Stimulated activated CD8-positive, alpha-beta memory T cell treated with anti-CD3 and anti-CD28 coated beads, Interleukin-15, amount 100 ng/mL, for 4 hours (primary cell): ENCODE measurements at places on chromosomes 13 and 19.

GRCh38 chr13:85588359-85588758 lies 210.9 kb downstream of the SLITRK6 start:
- no peak for DNase-seq

DNA sequence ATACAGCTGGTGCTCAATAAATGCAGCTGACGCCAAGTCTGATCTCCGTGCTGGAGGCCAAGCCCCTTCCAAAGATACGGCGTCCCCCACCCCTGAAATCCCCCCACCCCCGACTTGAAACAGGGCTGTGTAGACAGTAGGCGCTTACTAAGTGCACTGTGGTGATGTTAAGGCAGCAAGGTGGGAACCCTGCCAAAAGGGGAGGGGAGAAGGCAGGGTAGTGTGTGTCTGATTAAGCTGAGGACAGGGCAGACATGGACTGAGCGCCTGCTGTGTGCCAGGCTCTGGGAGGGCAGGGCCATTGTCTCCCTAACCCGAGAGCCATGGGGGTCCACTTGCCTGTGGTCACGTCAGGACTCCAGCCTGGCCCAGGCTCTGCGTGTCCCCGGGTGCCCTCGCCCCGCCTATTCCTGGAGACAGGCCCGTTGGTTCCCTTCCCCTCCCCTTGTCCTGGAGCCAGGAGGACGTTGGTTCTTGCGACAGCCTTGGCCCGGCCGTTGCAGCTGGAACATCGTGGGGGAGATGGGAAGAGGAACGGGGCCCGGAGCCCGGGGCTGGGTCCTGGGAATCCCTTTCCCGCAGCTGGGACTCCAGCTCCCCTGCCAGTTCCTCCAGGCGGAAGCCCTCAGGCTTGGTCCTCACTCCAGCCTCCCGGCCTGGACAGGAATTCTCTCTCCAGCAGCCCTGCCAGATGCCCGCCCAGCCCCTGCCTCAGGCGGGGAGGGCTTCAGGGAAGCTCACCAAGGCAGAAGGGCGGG lies 1.7 kb upstream of the ELANE start:
- DNase-seq: no peak

DNA sequence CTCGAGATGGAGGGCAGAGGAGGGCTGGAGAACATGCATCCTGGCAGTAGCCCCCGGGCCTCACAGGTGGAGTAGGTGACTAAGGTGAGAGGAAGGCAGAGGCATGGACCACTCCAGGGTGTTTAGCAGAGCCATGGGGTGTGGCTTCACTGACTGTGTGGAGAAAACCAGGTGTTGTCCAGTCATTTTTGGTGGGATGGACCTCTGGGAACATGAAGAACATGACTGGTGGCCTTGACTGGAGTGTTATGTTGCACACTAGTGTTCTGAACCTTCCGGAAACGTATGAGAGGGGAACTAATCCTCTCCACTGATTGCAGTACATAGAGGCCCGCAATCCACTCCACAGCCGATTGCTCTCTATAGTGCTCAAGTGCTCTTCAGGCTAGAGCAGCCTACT lies 16.9 kb downstream of the MED26 start:
- no peak for DNase-seq

GRCh38 chr13:97285221-97285955 lies 63.3 kb downstream of the MBNL2 start:
- no peak for DNase-seq

DNA sequence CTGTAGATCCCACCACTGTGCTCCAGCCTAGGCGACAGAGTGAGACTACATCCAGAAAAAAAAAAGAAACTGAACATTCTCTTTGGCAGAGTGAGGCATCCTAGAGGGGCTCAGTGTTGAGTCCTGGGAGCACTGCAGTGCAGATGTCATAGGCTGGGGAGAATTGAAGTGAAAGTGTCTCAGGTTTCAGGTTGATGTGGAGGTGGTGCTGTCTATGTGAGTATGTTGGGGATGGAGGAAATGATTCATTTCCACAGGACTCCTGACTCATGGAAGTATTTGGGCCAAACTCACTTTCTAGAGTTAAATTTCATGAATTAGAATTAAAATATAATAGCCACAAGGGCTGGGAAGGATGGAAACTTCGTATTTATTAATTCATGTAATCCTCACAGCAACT lies 134.4 kb upstream of the TSC22D1 start:
- no peak for DNase-seq

- DNase-seq: no peak
Measured at GRCh38 chr13:43077461-43077860, 54.1 kb downstream of the DNAJC15 start.

DNA sequence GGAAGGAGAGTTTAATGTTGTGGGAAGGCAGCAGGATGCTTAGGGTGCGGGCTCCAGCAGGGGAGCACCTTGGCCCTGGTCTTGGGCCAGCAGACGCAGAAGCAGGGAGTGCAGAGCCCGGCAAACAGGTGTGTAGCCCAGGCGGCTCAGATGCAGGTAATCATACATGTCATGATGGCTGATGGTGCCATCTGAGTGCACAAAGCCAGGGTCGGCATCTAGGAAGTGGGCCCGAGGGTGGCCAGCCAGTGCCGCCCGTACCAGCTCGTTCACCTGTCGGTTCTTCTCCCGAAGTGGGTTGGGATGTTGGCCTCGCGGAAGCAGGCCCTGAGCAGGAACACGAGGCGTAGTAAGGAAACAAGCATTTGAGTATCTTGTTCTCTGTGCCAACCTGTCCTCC lies 4.9 kb upstream of the PRR19 start:
- DNase-seq: no peak

GRCh38 chr13:112674412-112675365 lies 15.1 kb upstream of the ATP11A start:
- no peak for DNase-seq

- no peak for DNase-seq
Measured at GRCh38 chr13:112104881-112105234, 37.9 kb downstream of the SOX1 start.

- no peak for DNase-seq
Measured at GRCh38 chr13:98345107-98345935, 168.3 kb upstream of the RNF113B start.

- DNase-seq: no peak
Measured at GRCh38 chr13:114222461-114222968, 12.2 kb upstream of the CDC16 start.

DNA sequence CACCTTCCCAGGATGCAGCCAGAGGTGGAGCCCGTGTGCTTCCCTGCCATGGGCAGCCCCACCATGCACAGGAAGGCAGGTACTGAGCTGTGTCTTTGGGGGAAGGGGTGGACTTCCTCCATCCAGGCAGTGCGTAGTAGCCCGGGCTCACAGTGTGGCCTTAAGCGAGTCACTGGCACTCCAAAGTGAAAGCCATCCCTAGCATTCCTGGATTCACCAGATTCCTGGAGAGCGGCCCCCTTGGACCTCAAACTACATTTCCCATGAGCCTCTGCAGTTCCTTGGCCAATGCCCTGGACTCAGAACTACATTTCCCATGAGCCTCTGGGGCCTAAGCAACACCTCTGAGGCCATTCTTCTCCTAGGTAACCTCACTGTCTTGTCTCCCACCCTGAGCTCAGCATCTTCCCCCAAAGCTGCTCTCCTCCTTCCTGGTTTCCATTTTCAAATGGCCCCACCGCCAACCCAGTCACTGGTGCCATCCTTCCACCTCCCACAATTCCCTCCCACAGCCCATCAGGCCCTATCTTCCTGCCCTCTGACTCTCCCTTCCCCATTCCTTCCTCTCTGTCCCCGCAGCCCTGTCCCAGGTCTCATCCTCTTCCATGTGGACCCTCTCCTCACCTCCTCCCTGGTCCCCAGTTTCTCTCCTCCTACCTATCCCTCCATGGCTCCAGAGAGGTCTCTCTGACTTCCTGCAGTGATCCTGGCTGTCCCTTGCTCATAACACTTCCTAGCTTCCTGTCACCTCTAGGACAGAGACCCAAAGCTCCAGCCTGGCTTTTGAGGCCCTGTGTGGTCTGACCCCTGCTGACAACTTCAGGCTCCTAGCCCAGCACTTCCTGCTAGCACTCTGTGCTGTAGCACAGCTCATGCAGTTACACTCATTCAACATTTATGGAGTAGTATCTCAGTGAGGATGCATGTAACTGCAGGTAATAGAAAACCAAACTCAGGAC lies at the start of gene C19orf81:
Gene C19orf81, plus strand, starts transcription at position 13 of the 959 bp plus-strand sequence. Its CDS starts 0 bp downstream, at position 13.
- no peak for DNase-seq

GRCh38 chr13:106524108-106524507 lies 11.4 kb downstream of the EFNB2 start:
- DNase-seq: no peak

- no peak for DNase-seq
Measured at GRCh38 chr13:108560093-108560492, 69.3 kb upstream of the MYO16 start.

DNA sequence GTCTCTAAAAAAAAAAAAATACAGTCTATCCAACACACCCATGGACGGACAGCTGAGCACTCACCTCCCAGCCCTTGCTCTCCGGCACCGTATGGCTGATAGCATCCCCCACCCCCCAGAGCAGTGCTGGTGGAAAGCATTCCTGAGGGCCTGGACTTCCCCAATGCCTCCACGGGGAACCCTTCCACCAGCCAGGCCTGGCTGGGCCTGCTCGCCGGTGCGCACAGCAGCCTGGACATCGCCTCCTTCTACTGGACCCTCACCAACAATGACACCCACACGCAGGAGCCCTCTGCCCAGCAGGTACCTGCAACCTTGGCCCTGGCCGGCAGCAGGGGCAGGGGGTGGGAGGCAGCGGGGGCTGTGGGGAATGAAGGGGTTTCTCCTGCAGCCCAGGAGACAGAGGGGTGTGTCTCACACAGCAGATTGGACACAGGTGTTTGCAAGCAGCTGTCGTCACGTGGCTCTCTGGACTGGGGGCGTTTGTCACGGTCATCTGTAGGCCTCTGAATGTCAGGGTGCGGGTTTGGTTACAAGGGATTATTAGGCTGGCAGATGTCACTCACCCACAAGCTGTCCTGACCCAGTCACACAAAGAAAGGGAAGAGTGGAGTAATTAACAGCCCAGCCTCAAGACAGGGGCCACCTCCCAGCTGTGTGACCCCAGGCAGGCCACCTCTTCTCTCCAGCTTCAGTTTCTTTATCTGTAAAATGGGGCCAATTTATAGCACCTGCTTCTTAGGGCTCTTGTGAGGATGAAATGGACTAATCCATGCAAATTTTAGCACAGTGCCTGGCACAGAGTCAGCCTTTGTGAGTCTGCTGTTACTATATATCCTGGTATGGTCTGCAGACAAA lies 19.3 kb downstream of the PLD3 start:
- DNase-seq: no peak

DNA sequence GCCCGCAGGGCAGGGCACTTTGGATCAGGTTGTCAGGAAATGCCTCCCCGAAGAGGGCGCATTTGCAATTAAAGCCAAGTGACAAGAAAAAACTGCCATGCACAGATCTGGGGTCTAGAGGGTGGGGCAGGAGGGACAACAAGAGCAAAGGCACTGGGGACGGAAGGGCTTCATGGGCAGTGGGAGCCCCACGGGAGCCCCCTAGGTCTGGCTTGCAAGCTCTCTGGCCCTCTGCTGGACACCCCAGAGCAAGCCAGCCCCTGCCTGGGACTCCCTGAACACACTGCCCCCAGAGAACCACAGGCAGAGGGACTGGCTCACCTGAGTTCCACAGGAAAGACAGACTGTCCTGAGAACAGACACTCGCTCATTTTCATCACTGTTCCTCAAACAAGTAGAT lies 30.2 kb upstream of the C19orf12 start:
- no peak for DNase-seq

DNA sequence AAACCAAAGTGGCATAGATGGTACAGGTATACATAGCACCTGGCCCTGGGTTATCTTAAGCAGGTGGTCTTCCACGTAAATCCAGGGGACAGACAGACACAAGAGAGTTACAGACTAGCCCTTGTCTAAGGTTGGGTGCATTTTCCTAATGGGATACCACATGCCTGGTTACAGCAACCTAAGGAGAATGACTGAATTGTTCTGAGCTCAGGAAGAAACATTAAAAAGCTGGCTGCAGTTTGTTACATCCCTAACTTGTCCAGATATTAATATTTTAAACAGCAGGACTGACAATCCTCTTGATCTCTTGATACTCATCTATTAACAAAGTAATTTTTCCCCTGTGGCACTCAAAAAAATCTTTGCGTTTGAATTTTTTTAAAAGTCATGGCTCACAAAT lies 102.2 kb upstream of the SERP2 start:
- DNase-seq: no peak

- no peak for DNase-seq
Measured at GRCh38 chr19:50224986-50225747, 21.7 kb downstream of the MYH14 start.

- no peak for DNase-seq
Measured at GRCh38 chr19:10566408-10566657, 523 bp upstream of the KRI1 start.

DNA sequence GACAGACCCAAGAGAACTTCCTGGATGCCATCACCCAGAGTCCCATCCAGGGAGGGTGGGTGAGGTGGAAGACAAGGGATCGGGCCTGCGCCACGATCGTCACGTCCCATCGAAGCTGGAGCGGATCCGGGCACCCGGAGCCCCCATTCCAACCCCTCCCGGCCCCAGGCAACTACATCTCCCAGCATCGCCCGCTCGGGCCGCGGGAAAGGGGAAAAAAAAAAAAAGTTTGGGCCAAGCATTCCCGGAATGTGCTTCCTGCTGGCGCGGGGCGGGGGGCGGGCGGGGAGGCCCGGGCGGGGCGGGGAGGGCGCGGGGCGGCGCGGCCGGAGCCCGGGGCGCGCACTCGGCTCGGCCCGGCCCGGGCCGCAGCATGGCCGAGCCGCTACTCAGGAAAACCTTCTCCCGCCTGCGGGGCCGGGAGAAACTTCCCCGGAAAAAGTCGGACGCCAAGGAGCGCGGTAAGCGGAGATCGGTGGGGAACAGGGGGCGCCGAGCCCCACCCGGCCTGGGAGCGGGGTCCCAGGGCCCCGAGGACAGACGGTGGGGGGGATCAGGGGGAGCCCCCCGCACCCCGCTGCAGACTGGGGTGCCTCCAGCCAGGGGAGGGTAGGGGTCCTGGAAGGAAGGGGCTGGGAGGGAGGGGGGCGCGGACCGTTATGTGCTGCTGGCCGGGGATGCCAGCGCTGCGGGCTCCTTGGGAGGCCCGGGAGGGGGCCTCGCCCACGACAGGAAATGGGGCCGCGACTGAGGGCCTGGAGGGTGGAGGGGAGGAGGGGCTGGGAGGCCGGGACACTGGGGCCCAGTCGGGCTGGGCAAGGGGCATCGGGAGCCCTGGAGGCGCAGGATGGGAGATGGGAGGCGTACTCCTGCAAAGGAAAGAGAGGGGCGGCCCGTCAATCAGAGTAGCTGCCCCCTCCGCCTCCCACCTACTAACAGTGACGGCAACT lies at the start of gene SYDE1:
Gene SYDE1, plus strand, starts transcription at position 341 of the 950 bp plus-strand sequence. Its CDS starts 33 bp downstream, at position 374.
- no peak for DNase-seq

DNA sequence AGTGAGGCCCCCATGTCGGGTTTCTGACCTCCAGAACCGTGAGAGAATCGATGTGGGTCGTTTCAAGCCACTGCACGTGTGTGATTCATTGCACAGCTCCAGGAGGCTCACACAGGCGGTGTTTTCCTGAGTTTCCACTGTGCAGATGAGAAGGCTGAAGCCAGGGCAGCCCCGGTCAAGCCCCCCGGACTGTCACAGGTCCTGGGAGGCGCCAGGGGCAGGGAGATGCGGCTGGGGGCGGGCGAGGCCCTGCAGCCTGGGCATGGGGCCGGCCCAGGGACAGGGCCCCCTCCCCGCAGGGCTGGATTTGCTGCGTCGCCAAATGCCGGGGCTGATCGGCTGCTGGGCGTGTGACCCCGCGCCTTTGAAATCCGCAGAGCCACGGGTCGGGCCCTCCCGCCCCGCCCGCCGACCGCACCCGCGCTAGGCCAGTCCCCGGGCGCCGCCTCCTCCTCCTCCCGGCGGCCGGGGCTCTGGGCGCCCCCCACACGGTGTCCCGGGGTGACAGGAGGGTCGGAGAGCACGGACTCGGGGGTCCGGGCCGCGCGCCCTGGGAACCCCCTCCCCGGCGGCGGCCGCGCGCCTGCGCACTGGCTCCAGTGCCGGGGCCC lies 9.9 kb upstream of the MKNK2 start:
- no peak for DNase-seq
